ENCODE measurements at places on chromosomes 11 and 22.

GRCh38 chr11:19953909-19954308, 206.4 kb downstream of the DBX1 start:
- DNase-seq, result no peak

- DNase-seq, result no peak
These were observed 74.6 kb downstream of the PTPRJ start for GRCh38 chr11:48054994-48055291.

DNA sequence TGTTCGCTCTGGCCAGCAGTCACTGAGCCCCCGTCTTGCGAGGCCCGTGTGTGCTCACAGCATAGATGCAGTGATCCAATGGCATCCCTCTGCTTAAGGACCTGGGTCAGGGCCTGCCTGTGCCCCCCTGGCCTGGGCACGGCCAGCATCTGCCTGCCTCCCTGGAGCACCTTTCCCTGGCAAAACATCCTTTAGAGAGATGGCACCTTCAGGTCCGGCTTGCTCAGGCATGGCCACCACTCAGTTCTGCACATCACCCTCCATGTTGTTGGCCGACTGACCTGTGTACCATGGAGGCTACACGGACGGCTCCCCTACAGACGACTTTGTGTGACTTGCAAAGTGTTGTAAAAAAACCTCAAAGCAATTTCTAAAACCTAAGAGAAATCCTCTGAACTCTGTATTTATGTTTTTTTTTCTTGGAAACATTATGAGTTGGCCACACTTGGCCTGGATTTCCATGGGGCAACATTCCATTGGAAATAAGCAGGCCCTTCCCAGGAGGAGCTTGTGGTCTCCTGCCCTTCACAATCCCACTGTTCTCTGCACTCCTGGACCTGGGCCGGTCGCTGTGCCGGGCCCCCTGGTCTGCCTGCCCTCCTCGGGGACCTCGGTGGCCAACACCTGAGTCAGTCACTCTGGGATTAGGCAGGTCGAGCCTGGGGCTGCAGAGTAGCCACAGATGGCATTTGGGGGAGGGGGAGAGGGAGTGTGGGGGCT, 592.4 kb downstream of the TBC1D22A start:
- DNase-seq, result no peak

GRCh38 chr11:110301032-110301431, 4.6 kb upstream of the RDX start:
- no peak for DNase-seq

GRCh38 chr11:124482362-124483147, 37.1 kb upstream of the OR8B8 start:
- DNase-seq, result no peak

DNA sequence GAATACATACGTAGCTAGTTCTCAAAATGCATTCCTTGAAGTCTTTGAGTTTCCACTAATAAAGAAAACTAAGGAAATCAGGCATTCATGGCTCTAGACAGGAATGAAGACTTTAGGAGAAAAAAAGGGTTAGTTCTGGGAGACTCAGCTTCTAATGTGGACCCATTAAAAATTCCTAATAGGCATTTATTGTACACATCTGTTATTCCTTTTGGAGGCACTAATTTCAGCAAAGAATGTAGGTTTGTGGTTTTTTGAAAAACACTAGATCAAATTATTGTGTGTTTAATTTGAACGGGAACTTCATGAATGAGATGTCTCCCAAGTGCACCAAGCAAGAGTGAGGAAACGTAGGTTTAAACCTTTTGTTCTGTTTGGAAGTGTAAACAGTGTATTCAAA, 42.7 kb downstream of the PARVA start:
- no peak for DNase-seq

- DNase-seq, result no peak
These were observed 71.6 kb downstream of the EXT2 start for GRCh38 chr11:44167046-44167445.

Data from stimulated activated CD4-positive, alpha-beta T cell treated with anti-CD3 and anti-CD28 coated beads, Interleukin-15, amount 100 ng/mL, for 24 hours (primary cell).